CD4-positive, CD25-positive, alpha-beta regulatory T cell (primary cell): ENCODE measurements at places on chromosomes 2 and 18. TPM values are rescaled to one million over a fixed set of nuclear protein-coding genes. Genes with fewer than 3 reads are reported as not detected.

DNA sequence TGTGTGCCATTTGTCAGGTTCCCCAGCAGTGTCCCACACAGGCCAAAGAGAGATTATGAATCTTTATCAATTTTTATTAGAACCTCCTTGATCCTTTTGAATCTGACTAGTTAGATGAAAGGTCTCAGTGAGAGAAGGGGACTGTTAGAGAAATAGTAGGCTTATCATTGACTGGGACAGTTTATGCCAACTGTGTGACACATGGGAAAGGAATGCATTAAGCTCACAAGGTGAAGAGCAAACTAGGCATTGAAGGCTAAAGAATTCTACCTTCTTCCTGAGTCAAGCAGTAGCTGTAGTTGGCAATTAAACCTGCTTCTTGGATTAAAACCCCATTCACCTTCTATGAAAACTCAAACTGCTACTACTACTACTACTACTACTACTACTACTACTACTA is 389.6 kb upstream of the CDH19 start:
- no peaks in the 10 kb centered on the region for H3K27me3 ChIP-seq
- H3K4me3 ChIP-seq, result no peak overlapping the region

GRCh38 chr2:100013892-100014677 is 128.3 kb downstream of the AFF3 start:
- H3K27ac ChIP-seq, result no peak overlapping the region
- H3K4me3 ChIP-seq, result no peak overlapping the region
- H3K4me1 ChIP-seq, result no peaks in the 10 kb centered on the region
- no peaks in the 10 kb centered on the region for H3K36me3 ChIP-seq
- no peak for DNase-seq
- no peaks in the 10 kb centered on the region for H3K27me3 ChIP-seq

GRCh38 chr2:28232295-28232694 is 160.4 kb upstream of the FOSL2 start:
- H3K27ac ChIP-seq, result no peak overlapping the region
- H3K4me1 ChIP-seq, result no peaks in the 10 kb centered on the region
- no peaks in the 10 kb centered on the region for H3K27me3 ChIP-seq
- H3K36me3 ChIP-seq, result peaks cover 4% of the 10 kb centered on the region
- no peak overlapping the region for H3K4me3 ChIP-seq

- no peak overlapping the region for H3K27ac ChIP-seq
- no peaks in the 10 kb centered on the region for H3K27me3 ChIP-seq
- no peaks in the 10 kb centered on the region for H3K36me3 ChIP-seq
- H3K4me3 ChIP-seq, result no peak overlapping the region
- no peaks in the 10 kb centered on the region for H3K4me1 ChIP-seq
Observed at GRCh38 chr18:25898965-25899364, 191.4 kb downstream of the SS18 start.

- DNase-seq, result no peak
- no peaks in the 10 kb centered on the region for H3K36me3 ChIP-seq
- no peaks in the 10 kb centered on the region for H3K27me3 ChIP-seq
- H3K27ac ChIP-seq, result no peak overlapping the region
- H3K4me3 ChIP-seq, result no peak overlapping the region
Observed at GRCh38 chr18:37378336-37379010, 187.1 kb downstream of the CELF4 start.

- H3K4me1 ChIP-seq, result no peaks in the 10 kb centered on the region
- no peak overlapping the region for H3K4me3 ChIP-seq
- no peaks in the 10 kb centered on the region for H3K36me3 ChIP-seq
- no peak for DNase-seq
Observed at GRCh38 chr2:57902578-57902977, 144.0 kb upstream of the VRK2 start.

GRCh38 chr2:99878581-99879350 is 263.6 kb downstream of the AFF3 start:
- H3K27me3 ChIP-seq, result no peaks in the 10 kb centered on the region
- no peak overlapping the region for H3K4me3 ChIP-seq
- H3K36me3 ChIP-seq, result no peaks in the 10 kb centered on the region
- no peak overlapping the region for H3K27ac ChIP-seq
- no peaks in the 10 kb centered on the region for H3K4me1 ChIP-seq

DNA sequence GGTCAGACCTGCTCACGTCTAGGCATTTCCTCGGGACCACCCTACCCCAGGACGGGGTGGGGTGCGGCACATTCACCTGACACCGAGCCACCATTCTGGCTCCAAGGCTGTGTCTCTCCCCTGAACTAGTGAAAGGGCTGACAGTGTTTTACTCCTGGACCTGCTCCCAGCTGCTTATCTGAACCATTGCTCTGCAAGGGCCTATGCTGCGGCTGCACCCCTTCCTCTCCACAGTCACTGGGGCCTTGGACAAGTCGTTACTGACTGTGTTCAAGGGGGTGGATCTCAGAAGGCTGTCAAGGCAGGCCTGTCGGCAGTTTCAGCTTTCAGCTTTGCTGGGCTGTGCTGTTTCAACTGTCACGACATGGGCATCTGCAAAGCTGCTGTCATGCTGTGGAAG is 11.7 kb downstream of the CREG2 start:
- H3K36me3 ChIP-seq, result no peaks in the 10 kb centered on the region
- no peak for DNase-seq
- H3K27me3 ChIP-seq, result no peaks in the 10 kb centered on the region
- H3K27ac ChIP-seq, result no peak overlapping the region

DNA sequence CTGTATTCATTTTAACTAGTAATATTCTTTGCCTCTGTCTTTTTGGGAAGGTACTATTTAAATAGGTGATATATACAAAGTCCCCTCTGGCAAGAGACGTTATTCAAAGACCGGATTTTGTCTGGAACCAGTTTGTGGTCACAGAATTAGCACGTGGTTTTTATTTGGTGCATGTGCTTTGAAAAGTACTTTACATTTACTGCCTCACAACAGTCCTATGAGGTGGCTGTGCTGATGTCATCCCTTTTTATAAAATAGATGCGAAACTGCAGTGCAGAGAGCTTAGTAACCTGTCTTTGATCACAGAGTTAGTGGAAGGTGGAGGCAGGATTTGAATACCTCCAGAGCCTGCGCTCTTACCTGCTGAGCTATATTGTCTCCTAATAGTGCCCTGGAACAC is 4.0 kb downstream of the LPIN1 start:
- no peaks in the 10 kb centered on the region for H3K36me3 ChIP-seq
- peak overlapping the region; percentile 43 for H3K4me3 ChIP-seq
- peak overlapping the region; percentile 88 for H3K27ac ChIP-seq
- H3K27me3 ChIP-seq, result no peaks in the 10 kb centered on the region
- peak; percentile 79 for DNase-seq
- H3K4me1 ChIP-seq, result peaks cover 85% of the 10 kb centered on the region

DNA sequence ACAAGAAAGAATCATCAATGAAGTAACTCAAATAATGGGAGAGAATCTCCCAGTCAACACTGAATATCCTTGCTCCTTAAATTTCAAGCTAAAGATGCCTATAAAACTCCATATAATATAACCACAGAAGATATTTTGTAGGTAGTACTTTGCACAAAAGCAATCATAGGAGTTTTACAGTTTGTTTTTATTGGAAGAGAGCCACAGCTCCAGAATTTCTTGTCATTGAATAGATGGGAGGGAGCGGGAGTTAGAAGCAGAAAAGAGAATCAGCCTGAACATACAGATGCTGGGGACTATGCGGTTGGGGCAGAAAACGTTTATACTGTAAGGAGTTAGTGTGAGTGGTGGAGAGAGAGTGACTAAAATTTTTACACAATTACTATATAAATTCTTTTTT is 18.3 kb upstream of the SMAD4 start:
- no peak overlapping the region for H3K27ac ChIP-seq
- no peaks in the 10 kb centered on the region for H3K36me3 ChIP-seq

GRCh38 chr2:129301431-129301913 is 678.0 kb upstream of the RAB6C start:
- no peak for DNase-seq
- H3K27ac ChIP-seq, result no peak overlapping the region
- H3K4me1 ChIP-seq, result no peaks in the 10 kb centered on the region

- no peak overlapping the region for H3K4me3 ChIP-seq
- H3K27ac ChIP-seq, result no peak overlapping the region
- no peaks in the 10 kb centered on the region for H3K36me3 ChIP-seq
- H3K4me1 ChIP-seq, result no peaks in the 10 kb centered on the region
- DNase-seq, result no peak
Observed at GRCh38 chr18:36017232-36017631, 44.8 kb downstream of the RMP24 start.

- no peaks in the 10 kb centered on the region for H3K36me3 ChIP-seq
- no peak for DNase-seq
- no peak overlapping the region for H3K27ac ChIP-seq
- peaks cover 9% of the 10 kb centered on the region for H3K27me3 ChIP-seq
- no peaks in the 10 kb centered on the region for H3K4me1 ChIP-seq
- no peak overlapping the region for H3K4me3 ChIP-seq
Observed at GRCh38 chr2:9230881-9231280, 24.3 kb downstream of the ASAP2 start.

DNA sequence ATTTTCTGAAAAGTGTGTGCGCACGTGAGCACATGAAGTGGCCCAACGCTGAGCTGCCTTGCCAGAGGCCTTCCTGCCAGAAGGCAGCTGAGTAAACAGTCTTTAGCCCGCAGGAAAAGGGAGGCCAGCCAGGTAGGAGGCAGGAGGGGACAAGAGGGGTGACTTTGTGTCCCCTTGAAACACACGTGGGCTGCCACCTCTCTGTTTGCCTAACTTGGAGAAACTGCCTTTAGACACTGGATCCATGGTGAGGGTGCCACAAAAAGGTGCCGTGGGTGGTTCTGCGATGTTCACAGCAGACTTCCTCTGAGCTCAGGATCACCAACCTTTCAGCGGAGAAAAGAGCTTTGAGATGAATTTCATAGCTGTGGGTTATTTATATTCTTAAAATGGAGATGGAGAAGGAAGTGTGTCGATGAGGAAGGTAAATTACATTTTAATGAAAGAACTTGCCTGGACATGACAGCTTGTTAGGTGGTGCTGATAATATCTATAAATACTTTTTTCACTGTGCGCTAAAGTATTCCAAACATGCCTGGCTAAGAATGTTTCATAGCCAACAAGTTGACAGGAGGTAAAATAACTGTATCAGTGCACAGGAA is 36.6 kb upstream of the ASB1 start:
- H3K27ac ChIP-seq, result no peak overlapping the region
- no peaks in the 10 kb centered on the region for H3K36me3 ChIP-seq
- H3K4me1 ChIP-seq, result no peaks in the 10 kb centered on the region
- no peaks in the 10 kb centered on the region for H3K27me3 ChIP-seq

GRCh38 chr2:36711741-36712314 is 15.3 kb downstream of the VIT start:
- H3K4me3 ChIP-seq, result no peak overlapping the region
- no peaks in the 10 kb centered on the region for H3K36me3 ChIP-seq
- H3K27me3 ChIP-seq, result peaks cover 3% of the 10 kb centered on the region
- no peak overlapping the region for H3K27ac ChIP-seq

GRCh38 chr2:173271135-173271534 is 83.5 kb upstream of the CDCA7 start:
- H3K27ac ChIP-seq, result no peak overlapping the region
- H3K27me3 ChIP-seq, result peaks cover 3% of the 10 kb centered on the region
- H3K36me3 ChIP-seq, result no peaks in the 10 kb centered on the region
- no peak overlapping the region for H3K4me3 ChIP-seq
- no peak for DNase-seq

DNA sequence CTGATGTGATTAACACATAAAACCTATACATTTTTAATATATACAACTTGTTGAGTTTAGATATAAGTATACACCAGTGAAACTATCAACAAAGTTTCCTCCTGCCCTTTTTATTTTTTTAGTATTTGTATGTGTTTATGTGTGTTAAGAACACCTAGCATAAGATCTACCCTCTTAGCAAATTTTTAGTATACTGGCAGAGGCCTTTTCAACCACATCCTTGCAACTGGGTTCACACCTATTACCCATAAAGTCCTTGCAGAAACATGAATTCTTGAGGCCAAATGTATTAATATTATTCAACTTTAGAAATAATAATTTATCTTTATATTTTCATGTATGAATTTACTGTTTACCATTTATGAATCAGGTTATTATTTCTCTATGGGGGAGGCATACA is 119.7 kb upstream of the CRIM1 start:
- H3K27me3 ChIP-seq, result no peaks in the 10 kb centered on the region
- no peak for DNase-seq
- H3K36me3 ChIP-seq, result no peaks in the 10 kb centered on the region

- no peak overlapping the region for H3K27ac ChIP-seq
- no peak for DNase-seq
- H3K27me3 ChIP-seq, result no peaks in the 10 kb centered on the region
- no peaks in the 10 kb centered on the region for H3K36me3 ChIP-seq
- no peaks in the 10 kb centered on the region for H3K4me1 ChIP-seq
Observed at GRCh38 chr18:9658087-9658641, 43.8 kb upstream of the PPP4R1 start.

Gene CD207
- total RNA-seq, result not detected

Gene ERMN
- total RNA-seq, result 13.0 TPM

Gene TIGD1
- total RNA-seq, result 14.5 TPM

Gene PAX3
- not detected for total RNA-seq

Gene CYP1B1
- total RNA-seq, result not detected

Gene VIL1
- total RNA-seq, result 2.1 TPM

Gene DSG3
- not detected for total RNA-seq
